ENCODE measurements at places on chromosomes 16 and 17. TPM values are rescaled to one million over a fixed set of nuclear protein-coding genes. Genes with fewer than 3 reads are reported as not detected.

OTOP2 gene
- not detected for total RNA-seq

SOST gene
- total RNA-seq: not detected

DNA sequence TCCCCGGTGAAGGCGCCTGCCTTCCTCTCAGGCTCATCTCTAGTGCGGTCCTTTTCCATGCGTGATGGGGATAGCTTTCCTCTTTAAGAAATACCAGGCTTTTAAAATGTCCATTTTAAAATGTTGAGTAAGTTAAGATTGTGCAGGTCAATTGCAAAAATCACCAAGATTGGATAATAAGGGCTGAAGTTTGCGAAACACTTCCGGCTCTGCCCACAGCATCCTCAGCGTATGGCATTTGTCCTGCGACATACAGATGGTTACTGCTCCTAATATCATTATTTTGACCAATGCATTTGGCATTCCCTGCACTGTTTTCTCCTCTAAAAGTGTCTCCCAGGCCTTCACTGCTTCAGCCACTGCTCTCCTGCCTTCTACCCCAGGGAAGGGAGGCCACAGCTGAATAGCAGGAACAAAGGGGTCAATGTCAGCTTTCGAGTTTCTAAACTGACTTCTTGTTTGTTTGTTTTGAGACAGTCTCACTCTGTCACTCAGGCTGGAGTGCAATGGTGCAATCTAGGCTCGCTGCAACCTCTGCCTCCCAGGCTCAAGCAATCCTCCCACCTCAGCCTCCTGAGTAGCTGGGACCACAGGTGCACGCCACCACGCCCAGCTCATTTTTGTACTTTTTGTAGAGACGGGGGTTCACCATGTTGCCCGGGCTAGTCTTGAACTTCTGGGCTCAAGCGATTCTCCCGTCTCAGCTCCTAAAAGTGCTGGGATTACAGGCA lies 91.9 kb downstream of the CRISPLD2 start:
- DNase-seq: no peak

DNA sequence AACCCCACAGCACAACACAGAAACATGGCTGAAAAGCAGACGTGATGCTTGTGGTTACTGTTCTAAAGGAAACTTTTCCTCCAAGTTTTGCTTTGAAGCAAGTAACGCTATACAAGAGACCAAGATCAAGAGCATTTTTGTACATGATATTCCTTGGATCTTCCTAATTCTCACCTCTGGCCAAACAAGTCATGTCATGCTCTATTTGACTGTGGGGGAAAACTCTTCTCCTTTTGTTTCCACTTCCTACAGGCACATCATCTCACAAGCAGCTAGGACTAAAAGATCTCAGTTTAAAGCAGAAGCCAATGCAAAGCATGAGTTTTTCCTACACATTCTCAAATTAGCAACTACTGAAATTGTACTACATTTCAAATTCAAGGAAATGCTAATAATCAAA lies 50.7 kb downstream of the CFDP1 start:
- no peak for DNase-seq

GRCh38 chr16:56279914-56280313 lies 88.6 kb downstream of the GNAO1 start:
- DNase-seq: no peak

GRCh38 chr16:48434653-48435317 lies 49.6 kb upstream of the SIAH1 start:
- no peak for DNase-seq

VMO1 gene
- total RNA-seq: 4.0 TPM

SLC52A1 gene
- not detected for total RNA-seq

- DNase-seq: no peak
Observed at GRCh38 chr17:76848670-76849069, 19.5 kb upstream of the MGAT5B start.

BIRC5 gene
- total RNA-seq: not detected

CFAP119 gene
- 9.6 TPM for total RNA-seq

- DNase-seq: no peak
Observed at GRCh38 chr16:68512183-68512582, 26.9 kb upstream of the ZFP90 start.

DNA sequence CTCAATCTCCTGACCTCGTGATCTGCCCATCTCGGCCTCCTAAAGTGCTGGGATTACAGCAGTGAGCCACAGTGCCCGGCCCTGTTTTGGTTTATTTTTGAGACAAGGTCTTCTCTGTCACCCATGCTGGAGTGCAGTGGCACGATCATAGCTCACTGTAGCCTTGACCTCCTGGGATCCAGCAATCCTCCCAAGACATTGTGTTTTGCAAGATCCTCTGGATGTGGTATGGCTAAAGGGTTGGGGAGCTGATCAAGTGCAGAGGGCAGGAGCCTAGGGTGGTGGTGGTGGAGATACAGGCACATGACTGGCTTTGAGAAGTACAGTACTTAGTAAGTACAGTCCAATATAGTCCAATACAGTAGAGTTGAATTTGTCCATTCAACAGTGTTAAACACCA lies 16.6 kb upstream of the TNS4 start:
- no peak for DNase-seq

DNA sequence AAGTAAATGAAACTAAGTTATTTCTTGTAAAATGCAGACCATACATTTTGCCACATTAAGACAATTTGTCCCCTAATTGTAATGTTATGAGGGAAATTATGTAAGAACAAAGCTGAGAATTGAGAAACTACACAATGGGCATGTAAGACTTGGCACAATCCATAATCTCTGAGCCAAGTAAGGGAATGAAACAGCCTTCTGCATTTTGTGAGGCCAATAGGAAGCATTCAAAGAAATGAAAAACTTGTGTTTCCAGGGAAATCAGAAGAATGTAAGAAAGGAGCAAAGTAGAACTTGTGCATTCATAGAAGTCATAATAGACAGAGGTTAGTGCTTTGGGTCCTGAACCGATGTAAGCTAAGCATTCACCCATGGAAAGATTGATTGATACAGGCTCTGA lies 1.8 kb downstream of the KRTAP9-4 start:
- no peak for DNase-seq

DNA sequence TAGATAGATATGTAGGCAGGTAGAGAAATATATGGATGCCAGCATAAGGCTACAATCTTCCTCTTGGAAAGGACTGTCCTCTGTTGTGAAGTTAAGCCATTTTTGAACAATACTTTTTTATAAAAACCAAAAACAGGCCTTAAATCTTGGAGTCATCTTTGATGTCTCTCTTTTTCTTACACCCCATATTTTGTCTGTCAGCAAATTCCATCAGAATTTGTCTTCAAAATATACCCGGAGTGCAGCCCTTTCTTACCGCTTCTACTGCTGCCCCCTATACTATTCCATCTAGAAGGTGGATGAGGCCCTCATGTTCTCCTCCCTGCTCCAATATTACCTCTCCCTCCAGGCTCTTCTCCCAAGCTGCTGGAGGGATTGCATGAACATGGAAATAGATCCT lies 326.5 kb downstream of the HAPSTR1 start:
- DNase-seq: no peak

GRCh38 chr16:67657751-67658518 lies 2.1 kb downstream of the ACD start:
- no peak for DNase-seq

GRCh38 chr16:69223882-69224281 lies 36.9 kb downstream of the SNTB2 start:
- DNase-seq: no peak

GRCh38 chr17:27754549-27754948 lies 45.8 kb downstream of the NOS2 start:
- DNase-seq: no peak

DNA sequence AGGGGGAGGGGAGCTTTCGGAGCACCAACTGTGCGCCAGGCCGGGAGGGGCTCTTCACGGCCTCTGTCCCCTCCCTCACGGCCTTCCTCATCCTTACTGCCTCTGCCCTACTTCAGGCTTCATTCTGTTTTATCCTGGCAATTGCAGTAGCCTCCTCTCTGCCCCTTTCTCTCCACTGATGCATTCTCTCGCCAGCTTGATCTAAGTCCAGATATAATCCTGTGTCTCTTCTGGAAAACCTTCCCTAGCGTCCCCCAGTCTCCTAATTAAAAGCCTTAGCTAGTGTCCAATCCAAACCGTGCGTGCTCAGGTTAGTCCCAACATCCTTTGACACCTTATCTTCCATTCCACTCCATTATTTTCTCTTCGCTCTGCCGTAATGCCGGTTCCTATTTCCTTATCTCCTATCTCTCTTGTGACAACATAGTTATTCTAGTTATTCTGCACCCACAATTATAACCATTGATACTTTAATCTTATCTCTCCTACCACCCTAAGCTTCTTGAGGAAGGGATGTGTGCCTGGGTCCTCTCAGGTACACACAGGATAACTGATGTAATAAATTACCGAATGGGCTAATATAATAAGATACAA lies 869 bp downstream of the ZNF48 start:
- DNase-seq: no peak

DNA sequence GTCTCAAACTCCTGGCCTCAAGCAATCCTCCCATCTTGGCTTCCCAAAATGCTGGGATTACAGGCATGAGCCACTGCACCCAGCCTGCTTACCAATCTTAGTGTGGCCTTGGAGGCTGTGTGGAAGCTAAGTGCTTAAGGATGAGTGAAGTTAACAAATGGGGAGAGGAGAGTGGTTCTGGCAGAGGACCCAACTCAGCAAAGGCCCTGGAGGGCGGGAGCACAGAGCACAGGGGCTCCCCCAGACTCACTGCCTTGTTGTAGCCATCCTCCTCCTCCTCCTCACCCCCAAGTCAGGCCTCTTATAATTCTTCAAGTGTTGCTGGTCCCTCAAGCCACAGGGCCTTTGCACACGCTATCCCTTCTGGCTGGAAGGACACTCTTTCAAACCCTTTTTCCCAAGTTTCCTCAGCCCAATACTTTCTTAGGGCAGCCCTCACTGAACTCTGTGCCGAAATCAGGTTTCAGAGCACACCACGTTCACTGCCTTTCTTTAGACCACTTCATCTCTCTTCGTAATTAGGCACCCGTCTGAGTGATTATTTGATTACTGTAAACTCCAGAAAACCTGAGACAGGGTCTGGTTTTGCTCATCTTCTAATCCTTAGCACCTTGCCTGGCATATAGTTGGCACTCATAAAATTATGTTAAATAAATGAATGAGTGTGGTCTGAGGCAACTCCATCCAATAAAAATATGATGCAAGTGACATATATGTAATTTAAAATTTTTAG lies 23.4 kb downstream of the NGFR start:
- no peak for DNase-seq

GRCh38 chr16:19006446-19007315 lies 22.9 kb downstream of the TMC7 start:
- DNase-seq: no peak

GRCh38 chr17:37604556-37604955 lies 4.7 kb downstream of the SYNRG start:
- DNase-seq: no peak

DNA sequence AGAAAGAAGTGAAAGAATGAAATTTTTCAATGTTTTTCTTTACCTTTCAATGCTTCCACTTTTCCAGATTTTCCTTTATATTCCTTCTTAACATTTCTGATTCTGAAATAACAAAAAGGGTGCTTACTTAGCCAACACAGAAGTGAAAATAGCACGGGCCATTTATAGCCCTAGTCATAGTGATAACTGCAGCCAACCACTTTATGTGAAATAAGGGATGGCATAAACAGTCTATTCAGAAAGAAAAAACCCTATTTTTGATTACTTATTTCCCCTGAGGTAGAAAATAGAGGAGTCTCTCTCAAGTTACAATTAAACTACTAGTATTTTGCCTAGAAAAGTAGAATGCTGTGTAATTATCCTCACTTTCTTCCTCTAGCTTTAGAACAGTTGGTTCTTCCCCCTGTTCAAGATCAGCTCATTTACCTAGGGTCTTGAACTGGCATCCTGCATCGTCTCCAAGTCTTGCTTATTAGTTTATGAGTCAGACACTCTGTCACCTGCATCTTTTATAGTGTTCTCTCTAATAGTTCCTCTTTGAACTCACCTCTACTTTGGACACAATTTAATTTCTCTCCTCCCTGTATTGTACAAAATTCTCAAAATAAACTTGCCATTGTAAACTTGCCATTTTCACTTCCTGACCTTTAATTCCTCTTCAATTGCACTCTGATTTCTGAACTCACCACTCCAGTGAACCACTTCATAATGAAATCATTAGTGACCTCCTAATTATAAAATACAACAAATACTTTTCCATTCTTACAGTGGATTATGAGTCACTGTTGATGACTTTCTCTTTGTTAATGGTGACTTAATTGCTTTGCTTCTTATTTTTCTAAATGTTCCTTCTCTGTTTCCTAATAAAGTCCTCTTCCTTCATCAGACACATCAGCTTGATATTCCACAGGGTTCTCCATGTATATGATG lies 23.6 kb downstream of the ABCA6 start:
- DNase-seq: no peak

DNA sequence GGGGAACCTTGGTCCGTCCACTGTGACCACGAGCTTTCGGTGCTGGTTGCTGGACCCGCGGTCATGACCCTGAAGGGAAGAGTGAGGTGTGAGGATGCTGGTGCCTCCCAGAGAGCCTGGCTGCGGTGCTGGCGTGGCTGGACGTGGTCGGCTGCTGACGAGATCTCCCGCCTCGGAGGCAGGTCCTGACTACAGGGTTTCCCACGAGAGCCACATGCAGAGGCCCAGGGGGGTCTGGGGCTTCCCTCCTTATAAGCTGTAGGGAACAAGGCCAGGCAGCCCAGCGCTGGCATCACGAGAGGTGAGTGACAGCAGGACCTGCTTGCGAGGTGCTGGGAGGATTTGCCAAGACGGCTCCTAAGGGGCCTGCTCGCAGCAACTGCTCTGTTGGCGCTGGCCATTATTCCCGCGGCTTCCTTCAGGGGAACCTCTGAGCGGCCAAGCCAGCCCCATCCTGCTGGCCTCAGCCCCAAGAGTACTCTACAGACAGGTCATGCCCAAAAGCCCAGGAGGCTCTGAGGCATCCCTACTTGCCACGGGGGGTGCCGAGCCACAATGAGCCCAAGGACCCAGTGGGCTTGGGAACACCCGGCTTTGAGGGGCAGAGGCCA lies 134.8 kb downstream of the FOXL1 start:
- DNase-seq: no peak

DNA sequence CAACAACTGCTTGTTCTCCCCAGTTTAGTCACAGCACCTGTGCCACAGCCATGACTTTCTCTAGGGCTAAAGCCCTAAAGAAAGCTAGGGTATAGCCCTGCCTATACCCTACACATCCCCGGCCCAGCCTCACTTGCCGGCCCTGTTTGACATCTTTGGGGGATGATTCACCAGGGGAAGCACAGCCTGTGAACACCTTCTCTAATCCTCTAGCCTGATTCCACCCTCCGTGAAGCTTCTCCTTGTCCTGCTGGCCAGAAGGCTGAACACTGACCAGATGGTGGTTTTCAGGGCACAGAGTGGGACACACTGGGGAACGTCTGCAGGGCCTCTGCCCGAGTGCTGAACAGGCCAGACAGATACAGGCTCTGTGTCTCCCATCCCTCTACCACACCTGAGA lies 6.0 kb downstream of the CLEC16A start:
- DNase-seq: no peak

- DNase-seq: no peak
Observed at GRCh38 chr16:67151431-67152097, 766 bp upstream of the B3GNT9 start.

DNA sequence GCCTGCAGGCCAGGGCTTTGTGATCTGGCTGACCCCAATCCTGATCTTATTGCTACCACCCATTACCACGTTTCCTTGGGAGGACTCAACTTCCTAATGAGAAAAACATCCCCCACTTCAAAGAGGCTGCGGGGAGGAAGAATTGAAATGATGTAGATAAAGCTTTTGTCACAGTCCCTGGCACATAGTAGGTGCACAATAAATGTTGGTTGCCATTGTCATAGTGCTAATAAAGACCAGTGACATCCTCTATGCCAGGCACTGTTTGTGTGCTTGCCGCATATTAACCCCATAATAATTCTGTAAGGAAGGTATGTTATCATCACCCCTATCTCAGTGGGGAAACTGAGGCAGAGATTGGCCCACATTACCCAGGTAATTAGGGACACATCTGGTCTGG lies 22.4 kb downstream of the WNT3 start:
- no peak for DNase-seq

GGT6 gene
- total RNA-seq: 0.56 TPM
